ENCODE measurements at places on chromosomes 16 and 17.
A peak's percentile ranks its signal among the peaks of the same experiment; 100 is the strongest.

DNA sequence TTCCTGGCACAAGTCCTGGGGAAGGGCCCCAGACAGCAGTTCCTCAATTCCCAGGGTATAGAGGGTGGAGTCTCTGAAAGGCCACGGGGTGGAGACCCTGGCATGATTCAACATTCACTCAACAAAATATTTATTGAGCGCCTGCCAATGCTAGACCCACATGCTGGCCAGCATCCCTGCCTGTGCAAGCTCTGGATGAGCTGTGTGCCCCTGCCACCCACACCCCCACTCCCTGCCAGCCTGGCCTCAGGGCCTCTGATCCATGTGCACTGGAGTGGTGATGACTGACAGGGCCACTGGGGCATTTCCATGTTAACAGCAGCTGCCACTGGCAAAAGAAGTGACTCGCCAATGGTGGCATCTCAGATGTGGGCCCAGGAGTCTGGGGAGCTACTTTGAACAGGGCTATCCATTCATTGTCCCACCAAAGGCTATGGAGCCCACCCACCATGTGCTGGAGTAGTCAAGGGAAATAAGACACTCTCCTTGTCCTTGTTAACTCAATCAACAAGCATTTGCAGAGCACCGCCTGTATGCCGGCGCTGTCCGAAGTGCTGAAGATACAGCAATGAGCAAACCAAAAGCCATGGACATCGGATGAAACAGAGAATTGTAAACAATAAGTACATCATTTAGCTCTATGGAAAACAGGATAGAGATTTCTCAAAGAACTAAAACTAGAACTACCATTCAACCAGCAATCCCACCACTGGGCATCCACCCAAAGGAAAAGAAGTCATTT, 3.0 kb upstream of the PRSS22 start:
- no peak for DNase-seq

DNA sequence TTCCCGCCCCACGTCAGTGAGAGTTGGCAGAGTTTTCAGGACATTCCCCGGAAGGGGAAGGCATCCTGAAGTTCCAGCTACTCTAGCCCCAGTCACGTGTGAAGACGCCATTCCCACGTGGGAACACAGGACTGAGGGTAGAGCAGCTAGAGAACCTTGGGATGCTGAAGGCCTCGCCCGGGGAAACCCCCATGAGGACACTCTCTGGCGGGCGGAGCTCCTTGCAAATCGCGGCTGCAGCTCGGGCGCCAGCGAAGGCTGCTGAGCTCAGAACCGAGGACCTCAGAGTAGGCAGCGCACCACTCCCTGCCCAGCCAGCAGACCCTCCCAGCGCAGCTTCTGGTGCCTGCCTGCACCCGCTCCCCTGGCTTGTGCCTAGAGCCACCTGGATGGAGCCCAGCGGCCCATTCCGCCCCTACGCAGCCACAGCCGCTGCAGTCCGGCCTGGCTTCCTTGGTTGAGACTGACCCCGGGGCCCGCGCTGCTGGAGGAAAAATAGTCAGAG, 51.9 kb downstream of the SHCBP1 start:
- DNase-seq = no peak

DNA sequence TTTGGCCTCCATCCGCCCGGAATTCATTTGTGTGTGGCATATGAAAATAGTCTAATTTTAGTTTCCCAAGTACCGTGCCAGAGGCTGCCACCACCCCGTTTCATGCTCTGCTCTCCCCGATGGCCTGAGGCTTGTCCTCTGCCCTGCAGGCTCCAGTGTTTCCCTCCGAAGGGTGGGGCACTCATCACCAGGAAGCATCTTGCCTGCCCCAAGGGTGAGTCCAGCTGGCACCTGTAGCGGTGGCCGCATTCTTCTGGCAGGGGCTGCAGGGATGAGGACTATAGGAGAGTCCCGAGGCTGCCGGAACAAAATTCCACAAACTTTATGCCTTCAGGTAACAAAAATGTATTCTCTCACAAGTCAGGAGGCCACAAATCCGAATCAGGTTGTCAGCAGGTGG, 23.1 kb upstream of the CMIP start:
- no peak for DNase-seq

DNA sequence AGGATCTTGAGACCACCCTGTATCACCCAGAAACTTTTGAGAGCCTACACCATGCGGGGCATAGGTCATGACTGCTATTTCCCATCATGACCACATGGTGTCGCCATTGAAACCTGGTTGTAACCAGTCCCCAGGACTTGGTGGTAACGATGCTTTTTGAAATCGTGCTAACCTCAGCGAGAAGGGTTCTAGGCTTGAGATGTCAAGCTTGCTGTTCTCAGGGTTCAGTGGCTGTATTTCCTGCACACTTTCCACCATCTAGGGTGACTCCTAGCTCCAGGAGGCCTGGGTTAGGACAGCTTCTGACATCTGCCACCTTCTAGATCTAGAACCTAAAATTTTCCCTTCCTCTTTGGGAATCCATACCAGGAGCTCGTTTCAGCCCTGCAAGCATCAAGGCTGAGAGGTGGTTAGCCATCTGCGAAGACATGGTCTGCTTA, 13.0 kb upstream of the SPNS3 start:
- peak; percentile 20 for DNase-seq

Measured in stimulated activated CD4-positive, alpha-beta T cell treated with anti-CD3 and anti-CD28 coated beads, Interleukin-1b, Interleukin-23, amount 100 ng/mL, for 1 hour (primary cell).